ENCODE measurements at places on chromosomes 7 and 10.

GRCh38 chr10:49629431-49629881 lies 15.6 kb downstream of the CHAT start:
- no peak for DNase-seq

GRCh38 chr10:60681103-60681502 lies 97.2 kb upstream of the CDK1 start:
- no peak for DNase-seq

GRCh38 chr10:11837372-11838161 lies 14.4 kb downstream of the PROSER2 start:
- DNase-seq: no peak

DNA sequence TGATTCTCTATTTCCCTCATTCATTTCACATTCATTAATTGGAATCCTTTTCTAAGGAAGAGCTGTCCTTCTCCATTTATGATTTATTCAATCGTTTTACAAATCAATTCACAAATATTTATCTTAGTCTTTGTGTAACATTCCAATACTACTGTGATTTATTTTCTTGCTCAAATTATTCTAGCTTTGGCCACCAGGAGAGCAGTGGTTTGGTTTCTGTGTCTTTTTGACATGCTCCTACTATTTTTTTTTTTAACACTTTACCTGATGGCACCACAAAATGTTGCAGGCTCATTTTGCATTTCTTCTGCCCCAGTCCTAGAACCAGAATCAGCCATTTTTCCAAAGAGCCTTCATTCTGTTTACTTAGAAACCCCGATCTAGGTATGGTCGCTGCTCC lies 13.3 kb upstream of the RBM33 start:
- DNase-seq: no peak

GRCh38 chr10:128854204-128854603 lies 612.8 kb upstream of the MGMT start:
- no peak for DNase-seq

GRCh38 chr10:44908066-44908749 lies 2.9 kb upstream of the TMEM72 start:
- no peak for DNase-seq

- DNase-seq: no peak
Measured at GRCh38 chr10:104925232-104925851, 284.3 kb downstream of the SORCS3 start.

GRCh38 chr10:103493916-103494877 lies 692 bp downstream of the NEURL1 start:
- no peak for DNase-seq

GRCh38 chr7:105353752-105354328 lies 34.9 kb downstream of the SRPK2 start:
- DNase-seq: peak; percentile 53

DNA sequence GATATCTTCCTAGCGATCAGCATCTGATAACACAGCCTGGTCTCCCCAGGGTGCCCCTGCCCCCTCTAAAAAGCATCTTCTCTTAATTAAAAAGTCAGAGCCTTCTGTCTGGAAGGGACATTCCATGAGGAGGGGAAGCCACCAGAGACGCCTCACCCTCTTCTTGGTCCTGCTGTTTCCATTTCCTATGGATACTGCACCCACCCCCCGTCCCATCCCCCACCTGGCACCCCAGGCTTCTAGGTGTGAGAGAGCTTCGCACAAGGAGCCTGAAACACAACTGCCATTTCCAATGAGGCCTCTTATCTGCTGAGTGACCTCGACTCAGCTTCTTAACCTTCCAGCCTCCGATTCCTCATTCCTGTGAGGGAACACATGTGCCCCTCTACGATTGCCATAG lies 51.4 kb downstream of the COL13A1 start:
- DNase-seq: no peak
